ENCODE measurements at places on chromosomes 7 and 10. TPM values are rescaled to one million over a fixed set of nuclear protein-coding genes. Genes with fewer than 3 reads are reported as not detected.
A peak's percentile ranks its signal among the peaks of the same experiment; 100 is the strongest.

LIPJ gene
- not detected for total RNA-seq

ZNF485 gene
- 1.6 TPM for total RNA-seq

VGF gene
- not detected for total RNA-seq

ADAP1 gene
- total RNA-seq = 6.4 TPM

CFAP58 gene
- 0.80 TPM for total RNA-seq

GNAT3 gene
- not detected for total RNA-seq

HPSE2 gene
- total RNA-seq = 0.12 TPM

GPR158 gene
- 0.09 TPM for total RNA-seq

GRCh38 chr7:121286186-121286585 is 42.6 kb upstream of the WNT16 start:
- no peak for DNase-seq

DNA sequence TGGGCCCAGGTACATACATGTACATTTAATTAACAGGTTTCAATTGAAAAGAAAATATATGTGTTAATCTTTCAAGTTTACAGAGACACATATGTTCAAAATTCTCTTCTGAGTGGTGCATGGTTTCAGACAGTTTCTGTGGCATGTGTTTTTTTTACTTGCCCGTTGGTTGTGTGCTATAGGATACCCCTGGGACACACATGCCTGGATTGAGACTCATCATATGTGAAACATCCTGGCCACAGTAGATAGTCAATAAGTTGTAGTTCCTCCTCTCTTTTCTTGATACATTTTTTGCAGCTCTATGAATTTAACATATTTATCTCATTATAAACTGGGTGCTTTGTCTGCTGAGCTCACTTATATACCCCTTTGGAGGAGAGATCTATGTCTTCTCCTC is 207.8 kb upstream of the CTBP2 start:
- DNase-seq = no peak

GRCh38 chr7:114519240-114519639 is 104.6 kb downstream of the FOXP2 start:
- DNase-seq = no peak

- no peak for DNase-seq
Observed at GRCh38 chr7:112449353-112449752, 907 bp upstream of the IFRD1 start.

- DNase-seq = no peak
Observed at GRCh38 chr10:78742730-78743615, 325.8 kb upstream of the ZMIZ1 start.

- no peak for DNase-seq
Observed at GRCh38 chr10:86048571-86048970, 318.0 kb downstream of the GRID1 start.

GRCh38 chr7:43838201-43838658 is 31.1 kb downstream of the MRPS24 start:
- DNase-seq = no peak

DNA sequence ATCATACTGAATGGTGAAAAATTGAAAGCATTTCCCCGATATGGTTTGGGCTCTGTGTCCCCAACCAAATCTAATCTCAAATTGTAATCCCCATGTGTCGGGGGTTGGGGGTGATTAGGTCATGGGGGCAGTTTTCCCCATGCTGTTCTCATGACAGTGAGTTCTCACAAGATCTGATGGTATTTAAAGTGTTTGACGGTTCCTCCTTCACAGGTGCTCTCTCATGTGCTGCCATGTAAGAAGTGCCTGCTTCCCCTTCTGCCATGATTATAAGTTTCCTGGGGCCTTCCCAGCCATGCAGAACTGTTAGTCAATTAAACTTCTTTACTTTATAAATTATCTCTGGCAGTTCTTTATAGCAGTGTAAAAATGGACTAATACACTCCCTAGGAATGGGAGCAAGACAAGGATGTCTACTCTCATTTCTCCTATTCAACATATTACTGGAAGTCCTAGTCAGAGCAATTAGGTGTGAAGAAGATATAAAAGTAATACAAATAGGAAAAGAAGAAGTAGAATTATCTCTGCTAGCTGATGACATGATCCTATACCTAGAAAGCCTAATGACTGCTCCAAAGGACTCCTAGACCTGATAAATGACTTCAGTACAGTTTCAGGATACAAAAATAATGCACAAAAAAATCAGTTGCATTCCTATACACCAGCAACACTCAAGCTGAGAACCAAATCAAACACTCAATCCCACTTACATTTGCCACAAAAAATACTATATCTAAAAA is 260.6 kb downstream of the RNLS start:
- no peak for DNase-seq

DNA sequence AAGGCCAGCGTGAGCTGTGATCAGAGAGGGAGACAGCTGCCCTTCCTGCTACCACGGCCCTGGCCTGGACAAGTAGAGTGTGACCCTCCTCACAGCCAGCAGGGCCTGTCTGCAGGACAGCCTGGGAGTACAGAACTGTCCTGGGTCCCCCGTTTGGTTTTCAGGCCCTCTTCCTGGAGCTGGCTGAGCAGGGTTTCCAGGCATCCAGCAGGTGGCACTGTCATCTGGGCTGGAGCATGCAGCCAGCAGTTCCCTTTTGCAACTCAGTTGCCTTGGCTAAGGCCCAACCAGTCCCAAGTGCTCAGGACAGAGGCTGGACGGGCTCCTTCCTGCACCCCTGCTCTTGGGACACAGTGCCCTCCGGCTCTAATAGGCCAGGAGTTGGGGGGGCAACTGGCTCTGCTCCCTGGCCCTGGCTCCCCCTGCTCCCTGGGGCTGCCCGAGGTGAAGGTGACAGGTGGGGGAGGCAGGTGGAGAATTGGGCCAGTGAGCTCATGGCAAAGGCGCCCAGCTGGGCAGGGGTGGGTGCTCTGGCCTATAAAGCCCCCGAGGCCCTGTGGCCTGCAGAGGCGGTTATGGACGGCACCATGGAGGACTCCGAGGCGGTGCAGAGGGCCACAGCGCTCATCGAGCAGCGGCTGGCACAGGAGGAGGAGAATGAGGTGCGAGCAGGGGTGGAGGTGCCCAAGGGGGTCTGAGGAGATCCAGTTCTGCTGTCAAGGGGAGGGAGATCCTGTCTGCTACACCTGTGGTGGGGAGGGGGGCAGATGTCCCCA is at the start of gene ANKRD2:
Gene ANKRD2, plus strand, starts transcription at position 566 of the 776 bp plus-strand sequence. Its CDS starts 10 bp downstream, at position 576.
- DNase-seq = peak; percentile 95

GRCh38 chr7:138565071-138565450 is 105.0 kb downstream of the TRIM24 start:
- no peak for DNase-seq

DNA sequence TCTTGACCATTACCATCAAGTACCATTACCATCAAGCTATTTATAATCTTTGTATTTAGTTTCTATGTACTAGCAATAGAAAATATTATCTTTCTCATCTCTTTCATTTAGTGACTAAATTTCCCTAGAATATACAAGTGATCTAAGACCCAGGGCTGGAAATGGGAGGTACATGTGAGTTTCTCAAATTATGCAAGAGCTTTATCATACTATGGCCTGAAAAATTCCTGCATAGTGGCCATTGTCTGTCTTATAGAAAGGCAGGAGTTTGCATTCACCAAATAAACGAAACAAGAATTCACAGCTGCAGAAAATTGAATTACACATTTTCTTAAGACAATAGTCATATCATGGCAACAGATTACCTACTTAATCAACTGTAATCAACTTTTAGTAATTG is 50.7 kb upstream of the HDAC9 start:
- DNase-seq = no peak

- DNase-seq = no peak
Observed at GRCh38 chr10:101993221-101993620, 62.8 kb downstream of the ARMH3 start.

DNA sequence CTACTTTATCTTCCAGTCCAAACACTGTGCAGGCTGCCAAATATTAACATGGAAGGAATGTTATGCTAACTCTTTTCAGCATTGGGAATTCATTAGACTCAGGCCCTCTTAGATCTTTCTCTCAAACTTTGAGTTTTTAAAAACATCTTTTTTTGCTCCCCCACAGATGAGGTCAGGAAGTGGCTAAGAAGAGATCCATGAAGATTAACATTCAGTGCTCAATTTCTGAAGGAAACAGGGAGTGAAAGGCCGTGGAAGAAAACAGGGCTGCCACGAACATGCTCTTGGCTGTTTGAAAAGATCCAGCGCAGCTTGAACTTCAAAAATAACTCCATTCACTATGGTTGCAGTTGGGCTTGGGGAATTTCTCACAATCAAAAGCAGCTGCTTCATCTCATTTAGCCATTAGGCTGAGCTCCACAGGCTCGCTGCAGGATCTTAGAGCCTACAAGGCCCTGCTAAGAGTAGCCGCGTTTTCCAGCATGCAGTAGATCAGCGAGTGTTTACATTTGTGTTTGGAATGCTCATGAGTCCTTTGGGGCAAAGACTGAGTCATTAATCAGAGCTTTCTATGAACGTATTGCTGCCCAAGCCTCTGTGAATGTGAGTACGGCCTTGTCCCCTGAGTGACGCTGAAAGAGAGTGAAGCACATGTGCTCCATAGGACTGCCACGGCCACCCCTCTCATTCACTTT is 41.2 kb upstream of the TNS3 start:
- DNase-seq = no peak

DNA sequence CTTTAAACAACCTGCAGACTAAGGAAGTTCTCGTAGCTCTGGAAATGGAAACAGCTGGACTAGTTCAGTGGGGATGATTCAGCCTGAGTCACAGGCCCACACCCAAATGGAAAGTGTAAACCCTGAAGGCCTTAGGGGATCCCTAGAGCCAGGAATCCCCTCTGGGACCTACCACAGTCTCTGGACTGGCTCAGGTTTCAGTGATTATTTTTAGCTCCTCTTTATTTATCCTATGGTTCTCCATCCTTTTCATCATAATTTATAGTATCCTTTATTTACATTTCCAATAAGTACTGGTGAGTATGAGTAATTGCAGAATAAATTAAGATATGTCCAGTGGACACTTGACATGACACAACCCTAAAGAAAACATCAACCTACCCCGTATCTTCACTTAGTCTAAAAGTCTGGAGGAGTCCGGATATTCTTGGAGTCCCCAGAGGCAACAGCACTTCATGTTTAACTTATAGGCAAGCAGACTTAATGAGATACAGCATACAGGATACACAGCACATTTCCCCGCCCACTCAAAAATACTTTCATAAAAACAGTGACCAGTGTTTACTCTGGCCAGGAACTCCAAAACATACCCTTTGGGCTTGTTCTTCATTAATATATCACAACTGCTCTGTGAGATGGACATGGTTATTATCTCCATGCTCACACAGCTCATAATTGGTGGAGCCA is 28.4 kb upstream of the SEMA3E start:
- DNase-seq = no peak

DNA sequence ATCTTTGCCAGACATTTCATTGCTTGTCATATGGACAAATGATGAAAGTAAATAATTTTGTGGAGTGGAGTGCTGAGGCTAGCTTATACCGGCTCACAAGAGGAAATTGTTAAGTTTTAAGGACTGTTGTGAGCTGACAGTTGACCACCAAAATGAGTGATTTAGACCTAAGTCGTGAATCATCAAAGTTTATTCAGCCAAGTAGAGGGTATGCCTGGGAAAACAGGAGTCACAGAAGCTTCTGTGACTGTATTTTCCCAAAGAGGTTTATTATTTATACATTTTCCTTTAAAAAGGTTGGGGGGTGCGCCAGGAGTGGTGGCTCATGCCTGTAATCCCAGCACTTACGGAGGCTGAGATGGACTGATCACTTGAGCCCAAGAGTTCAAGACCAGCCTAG is 21.8 kb downstream of the MRPS24 start:
- no peak for DNase-seq

GRCh38 chr7:107972941-107973376 is 30.0 kb downstream of the LAMB1 start:
- DNase-seq = no peak

DNA sequence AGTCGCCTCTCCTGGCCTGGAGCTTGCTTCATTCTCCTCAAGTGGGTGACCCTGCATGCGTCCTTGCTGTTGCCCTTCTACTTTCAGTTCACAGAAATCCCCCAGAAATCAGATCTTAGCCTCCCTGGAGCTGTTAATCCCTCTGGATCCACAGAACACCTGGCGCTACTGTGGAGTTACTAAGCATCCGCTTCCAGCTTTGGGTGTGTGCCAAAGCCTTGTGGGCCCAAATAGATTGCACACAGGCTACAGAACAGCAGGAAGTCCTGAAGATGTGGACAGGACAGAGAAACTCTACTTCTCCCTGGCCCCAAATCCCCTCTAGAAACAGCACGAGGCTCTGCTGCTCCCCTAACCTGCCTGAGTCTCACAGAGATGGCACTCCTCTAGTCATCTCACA is 36.6 kb upstream of the PDLIM1 start:
- DNase-seq = no peak

DNA sequence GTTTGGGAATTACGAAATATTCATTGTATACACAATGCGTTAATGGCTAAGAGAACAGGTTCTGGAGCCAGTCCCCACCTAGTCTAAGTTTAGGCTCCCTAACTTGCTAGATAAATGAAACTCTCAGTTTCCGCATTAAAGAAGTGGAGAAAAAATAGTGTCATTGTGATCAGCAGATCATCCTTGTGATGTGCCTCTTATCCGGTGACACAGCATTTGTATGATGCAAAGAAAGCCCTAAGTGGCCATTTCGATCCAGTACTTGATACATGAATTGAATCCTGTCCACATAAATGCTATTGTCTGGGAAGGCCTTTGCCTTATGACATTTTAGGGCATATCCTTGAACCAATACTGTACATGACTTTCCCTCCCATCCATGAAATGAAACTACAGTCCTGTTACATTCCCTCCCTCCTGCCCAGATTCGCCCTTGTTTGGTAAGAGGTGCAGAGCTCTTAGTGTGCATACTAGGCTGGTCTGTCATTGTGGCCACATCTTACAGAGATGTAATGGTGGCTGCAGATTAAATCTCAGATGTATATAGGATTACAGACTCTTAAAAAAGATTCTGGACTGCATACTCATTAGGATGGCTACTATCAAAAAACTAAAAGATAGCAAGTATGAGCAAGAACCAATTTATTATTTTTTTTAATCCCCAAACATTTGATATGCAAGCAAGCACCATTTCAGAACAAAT is 80.9 kb downstream of the LRRC4 start:
- no peak for DNase-seq

GRCh38 chr7:70763961-70764691 is 367.8 kb upstream of the GALNT17 start:
- DNase-seq = no peak

- DNase-seq = no peak
Observed at GRCh38 chr7:107080099-107080505, 35.6 kb downstream of the PRKAR2B start.

- peak; percentile 83 for DNase-seq
Observed at GRCh38 chr7:143901332-143901667, 676 bp downstream of the TCAF1 start.

- DNase-seq = peak; percentile 20
Observed at GRCh38 chr10:125661941-125662515, 20.9 kb downstream of the TEX36 start.

DNA sequence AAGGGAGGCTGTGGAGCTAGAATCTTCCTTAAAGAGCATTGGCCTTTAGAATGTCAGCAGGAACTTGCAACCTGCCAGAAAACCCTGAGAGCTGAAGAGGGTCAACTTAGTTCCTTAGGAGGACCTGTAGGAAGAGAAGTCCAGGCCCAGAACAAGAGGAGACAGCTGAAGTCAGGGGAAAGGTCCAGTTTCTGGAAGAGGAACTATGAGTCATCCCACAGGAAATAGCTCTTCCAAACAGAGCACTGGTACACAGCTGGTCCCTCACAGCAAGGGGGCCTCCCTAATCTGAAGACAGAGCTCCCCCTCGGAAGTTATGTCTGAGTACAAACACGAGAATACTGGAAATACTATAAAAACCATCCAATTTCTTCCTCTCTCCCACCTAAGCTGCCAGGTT is 98.9 kb downstream of the HERPUD2 start:
- no peak for DNase-seq
